ENCODE measurements at places on chromosomes 11 and 22.

- DNase-seq: no peak
These were observed 90.7 kb downstream of the C11orf87 start for GRCh38 chr11:109512680-109513079.

DNA sequence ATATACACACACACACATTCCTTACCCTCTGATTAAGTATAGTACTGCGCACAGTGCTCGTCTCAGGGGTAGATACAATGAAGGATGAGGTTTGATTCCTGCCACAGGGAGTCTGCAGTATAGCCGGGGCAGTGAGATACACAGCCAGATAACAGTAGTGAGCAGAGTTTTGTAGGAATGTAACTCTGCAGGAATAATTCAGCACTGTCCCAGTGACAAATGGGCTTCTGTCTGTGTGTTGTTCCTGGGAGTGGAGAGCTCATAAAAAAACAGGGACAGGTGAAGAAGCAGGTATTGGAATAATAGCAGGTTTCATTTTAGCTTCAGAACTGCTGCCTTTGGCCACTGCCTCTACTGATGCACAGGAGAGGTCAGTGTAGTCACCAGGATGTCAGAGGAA, 85.3 kb upstream of the OR9Q1 start:
- no peak for DNase-seq

- no peak for DNase-seq
These were observed 56.1 kb downstream of the ST14 start for GRCh38 chr11:130215531-130216220.

DNA sequence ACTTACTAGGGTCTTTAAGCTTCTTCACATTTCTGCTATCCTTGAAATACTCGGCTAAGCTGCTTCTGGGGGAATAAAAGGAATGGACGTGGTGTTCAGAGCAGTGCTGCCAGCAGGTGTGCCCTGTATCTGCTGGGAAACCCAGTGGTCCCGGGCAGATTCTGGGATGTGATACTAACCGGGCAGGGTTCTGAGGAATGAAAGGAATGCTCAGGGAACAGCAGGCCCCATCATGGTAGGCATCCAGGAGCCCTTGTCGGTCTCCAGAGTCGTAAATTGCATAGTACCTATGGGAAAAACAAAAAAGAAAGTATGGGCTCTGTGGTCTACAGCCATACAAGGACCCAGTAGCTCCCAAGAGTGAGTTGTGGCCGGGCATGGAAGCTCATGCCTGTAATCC, 4.5 kb upstream of the TMEM223 start:
- DNase-seq: no peak

DNA sequence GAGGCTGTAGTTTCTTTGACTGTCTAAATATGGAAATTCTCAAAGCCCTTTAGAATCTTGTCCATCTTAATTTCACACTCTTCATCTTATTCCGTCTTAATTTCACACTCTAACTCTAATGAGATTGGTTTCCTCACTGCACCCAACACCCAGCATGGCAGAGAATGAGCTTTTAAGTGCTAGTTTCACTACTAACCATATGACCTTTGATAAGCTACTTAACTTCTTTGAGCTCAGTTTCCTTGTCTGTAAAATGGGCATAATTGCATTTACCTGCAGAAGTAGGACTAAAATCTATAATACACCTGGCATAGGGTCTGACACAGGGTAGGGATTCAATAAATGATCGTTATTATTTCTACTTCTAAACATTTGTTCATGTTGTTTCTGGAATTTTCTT, 30.4 kb downstream of the TBCEL start:
- no peak for DNase-seq

DNA sequence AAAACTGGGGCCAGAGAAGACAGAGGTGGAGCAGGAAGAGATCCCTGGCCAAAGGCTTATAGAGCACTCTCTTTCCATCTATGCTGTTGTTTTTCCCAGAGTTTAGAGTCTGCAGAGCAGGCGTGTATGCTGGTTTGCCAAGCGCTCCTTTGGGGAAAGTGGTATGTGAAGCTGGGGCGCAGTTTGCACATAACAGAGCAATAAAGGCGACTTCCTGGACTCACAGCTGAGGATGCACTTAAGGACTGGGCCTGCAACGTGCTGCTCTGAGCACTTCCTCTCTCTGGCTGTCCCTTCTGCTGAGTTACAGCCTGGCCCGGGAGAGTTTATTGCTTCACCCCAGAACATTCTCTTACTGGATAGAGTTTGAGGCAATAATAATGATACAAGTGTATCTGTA, 41.7 kb downstream of the THAP12 start:
- no peak for DNase-seq

GRCh38 chr22:19844377-19845053, 10.2 kb downstream of the GNB1L start:
- DNase-seq: peak; percentile 91

- DNase-seq: no peak
These were observed 36.2 kb upstream of the RAPSN start for GRCh38 chr11:47485107-47485506.

DNA sequence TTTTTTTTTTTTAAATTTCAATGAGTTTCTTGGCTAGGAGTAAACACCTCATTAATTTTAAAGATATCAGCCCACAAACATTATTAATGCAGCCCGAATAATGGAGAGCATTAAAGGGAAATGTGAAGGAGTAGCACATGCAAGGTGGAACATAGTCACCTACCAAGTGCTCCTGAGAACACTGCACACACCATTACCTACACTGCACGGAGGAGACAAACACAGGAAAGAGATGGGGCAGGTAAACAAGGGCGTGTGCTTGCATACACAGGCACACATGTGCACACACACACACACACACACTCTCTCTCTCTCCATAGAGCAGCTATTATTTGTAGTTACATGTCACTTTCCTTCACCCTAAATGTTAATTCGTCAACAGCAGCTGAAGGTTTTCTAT, 30.2 kb downstream of the HTR3B start:
- no peak for DNase-seq

DNA sequence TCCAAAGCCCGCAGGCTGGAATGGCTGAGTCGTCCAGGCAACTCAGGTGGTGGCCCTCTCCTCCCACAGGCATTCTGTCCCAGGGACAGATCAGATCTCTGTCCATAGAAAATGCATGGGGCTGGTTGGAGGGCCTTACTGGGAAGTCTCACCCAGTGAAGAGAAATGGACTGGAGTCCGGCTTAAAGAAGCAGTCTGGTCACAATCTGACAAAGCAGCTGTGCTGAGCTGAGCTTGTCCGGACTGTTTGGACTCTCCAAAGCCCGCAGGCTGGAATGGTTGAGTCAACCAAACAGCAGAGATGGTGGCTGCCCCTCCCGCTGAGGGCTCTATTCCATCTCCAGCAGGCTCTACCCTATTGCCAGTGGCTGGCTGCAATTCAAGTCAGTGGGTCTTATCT, 14.4 kb upstream of the DEPDC7 start:
- DNase-seq: no peak

DNA sequence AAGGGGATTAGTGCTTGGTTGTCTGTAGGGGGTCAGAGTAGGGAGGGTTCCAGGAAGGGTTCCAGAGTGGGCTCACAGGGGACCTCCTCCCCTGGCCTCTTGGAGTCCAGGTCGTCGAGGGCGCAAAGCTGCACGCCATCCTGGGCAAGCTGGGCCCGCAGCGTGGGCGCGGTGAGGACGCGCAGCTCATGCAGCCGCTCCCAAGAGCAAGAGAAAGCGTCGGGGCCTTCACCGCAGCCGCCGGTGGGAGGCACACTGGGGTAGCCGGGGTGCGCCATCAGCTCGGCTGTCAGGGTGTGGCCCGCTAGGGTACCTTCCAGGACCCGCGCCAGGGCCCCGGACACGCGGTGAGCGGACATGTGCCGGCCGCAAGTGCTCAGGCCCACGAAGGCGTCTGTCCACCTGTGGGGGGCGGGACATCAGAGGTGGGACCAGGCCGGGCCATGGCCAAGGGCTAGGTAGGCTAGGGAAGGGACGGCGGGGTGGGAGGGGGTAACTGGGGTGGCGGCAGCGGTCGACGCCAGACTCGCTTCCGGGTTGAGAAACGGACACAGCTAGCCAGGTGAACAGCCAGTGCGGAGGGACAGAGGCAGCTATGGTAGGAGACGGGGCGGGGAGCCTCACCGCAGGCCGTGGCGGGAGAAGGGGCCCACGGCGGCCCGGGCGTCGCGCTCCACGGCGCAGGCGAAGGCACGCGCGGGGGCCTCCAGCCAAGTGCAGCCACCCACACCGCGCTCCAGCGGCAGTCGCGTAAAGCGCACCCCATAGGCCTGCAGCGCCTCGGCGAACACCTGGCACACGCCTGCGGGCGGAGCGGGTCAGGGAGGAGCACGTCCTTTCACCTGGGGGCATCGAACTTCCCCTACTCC, 1.2 kb downstream of the YDJC start:
- DNase-seq: no peak

- DNase-seq: no peak
These were observed 5.6 kb downstream of the CCDC82 start for GRCh38 chr11:96384156-96384555.

GRCh38 chr11:6925636-6926207, 504 bp upstream of the ZNF215 start:
- no peak for DNase-seq

GRCh38 chr11:62242021-62242420, at the start of gene SCGB1D2:
Gene SCGB1D2, plus strand, starts transcription at chr11:62242239. Its CDS starts 69 bp downstream, at chr11:62242308.
- no peak for DNase-seq

DNA sequence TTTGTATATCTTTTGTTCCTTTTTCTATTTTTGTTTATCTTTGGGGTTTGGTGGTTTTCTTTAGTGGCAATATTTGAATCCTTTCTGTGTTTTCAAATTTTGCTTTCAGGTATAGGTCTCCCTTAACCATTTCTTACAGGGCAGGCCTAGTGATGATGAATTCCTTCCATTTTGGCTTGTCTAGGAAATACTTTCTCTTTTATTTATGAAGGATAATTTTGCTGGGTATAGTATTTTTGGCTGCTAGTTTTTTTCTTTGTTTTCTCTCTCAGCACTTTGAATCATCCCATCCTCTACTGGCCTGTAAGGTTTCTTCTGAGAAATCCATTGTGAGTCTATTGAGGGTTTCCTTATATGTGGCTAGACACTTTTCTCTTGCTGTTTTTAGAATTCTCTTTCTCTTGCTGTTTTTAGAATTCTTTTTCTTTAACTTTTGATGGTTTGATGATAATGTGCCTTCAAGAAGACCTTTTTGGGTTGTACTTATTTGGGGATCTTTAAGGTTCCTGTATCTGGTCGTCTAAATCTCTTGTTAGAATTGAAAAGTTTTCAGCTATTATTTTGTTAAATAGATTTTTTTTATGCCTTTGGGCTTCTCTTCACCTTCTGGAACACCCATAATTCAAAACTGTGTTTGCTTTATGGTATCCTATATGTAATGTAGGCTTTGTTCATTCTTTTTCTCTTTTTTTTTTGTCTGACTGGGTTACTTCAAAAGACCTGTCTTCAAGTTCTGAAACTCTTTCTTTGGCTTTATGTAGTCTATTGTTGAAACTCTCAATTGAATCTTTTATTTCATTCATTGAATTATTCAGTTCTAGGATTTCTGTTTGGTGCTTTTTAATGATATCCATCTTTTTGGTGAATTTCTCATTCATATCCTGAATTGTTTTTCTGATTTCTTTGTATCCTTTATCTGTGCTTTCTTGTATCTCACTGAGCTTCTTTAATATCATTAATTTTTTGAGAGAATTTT, 24.5 kb downstream of the CFAP300 start:
- no peak for DNase-seq

- no peak for DNase-seq
These were observed 217.1 kb downstream of the BLID start for GRCh38 chr11:121898903-121899302.

DNA sequence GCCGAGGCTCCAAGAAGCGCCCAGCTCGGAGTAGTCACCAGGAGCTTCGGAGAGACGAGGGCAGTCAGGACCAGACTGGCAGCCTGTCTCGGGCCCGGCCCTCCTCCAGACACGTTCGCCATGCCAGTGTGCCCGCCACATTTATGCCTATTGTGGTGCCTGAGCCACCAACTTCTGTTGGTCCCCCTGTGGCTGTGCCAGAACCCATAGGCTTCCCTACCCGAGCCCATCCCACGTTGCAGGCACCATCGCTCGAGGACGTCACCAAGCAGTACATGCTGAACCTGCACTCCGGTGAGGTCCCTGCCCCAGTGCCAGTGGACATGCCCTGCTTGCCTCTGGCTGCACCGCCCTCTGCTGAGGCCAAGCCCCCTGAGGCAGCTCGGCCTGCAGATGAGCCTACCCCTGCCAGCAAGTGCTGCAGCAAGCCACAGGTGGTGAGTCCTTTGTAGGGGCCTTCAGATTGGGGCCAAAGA, 3.4 kb downstream of the ARHGEF17 start:
- peak; percentile 55 for DNase-seq

DNA sequence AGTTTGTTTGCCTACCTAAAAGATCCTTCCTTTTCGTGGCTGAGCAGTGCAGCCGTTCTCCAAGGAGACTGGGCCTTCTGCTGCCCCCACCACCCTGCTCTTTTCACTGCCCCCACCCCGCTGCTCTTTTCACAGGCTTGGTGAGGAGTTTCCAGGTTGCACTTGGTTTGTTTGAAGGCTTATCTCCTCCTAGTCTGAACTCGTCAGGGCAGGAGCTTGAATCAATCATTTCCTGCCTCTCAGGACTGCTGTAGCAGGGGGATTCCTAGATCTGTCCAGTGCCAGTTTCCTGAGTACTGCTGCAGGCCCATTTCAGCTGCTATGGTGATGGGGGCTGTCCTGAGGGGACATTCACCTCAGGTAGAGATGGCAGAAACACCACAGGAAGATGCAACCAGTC, 10.0 kb downstream of the MED15 start:
- no peak for DNase-seq

DNA sequence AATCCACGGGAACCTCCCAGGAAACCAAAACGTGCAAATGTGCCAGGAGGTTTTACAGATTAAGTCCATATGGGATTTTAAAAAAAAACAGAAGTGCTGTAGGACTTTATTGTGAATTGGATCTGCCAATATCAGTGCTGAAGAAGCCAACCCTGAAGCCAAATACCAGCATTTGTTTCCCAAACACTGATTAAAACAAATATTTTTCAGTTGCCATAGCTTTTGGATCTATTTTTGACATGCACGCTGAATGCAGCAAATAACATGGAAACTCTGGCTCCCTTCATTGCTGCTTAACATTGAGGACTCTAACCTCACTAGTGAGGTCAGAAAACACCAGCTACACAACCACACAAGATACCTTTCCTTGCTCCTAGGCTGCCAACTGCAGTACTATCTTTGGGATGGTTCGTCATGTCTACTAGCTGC, 28.4 kb upstream of the SIK2 start:
- no peak for DNase-seq

DNA sequence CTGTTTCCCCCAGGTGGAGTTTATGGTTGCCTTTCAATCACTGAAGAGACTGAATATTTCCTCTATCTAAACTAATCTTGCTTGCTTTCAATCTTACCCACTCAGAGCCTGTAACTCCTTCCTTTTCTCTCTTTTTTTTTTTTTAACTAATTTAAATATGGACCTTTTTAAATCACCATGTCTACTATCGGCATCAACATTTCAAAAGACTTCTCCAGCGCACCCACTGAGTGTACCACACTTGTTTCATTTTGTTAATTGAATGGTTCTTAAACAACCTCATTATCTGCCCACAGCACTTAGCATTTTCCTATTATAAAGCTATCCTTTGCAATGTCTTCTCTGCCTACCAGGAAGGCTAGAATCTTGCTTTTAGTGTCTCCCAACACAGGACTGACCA, 1212.5 kb downstream of the LRRC4C start:
- DNase-seq: no peak

GRCh38 chr11:14015711-14016110, 53.2 kb downstream of the SPON1 start:
- DNase-seq: no peak

GRCh38 chr11:16774936-16775613, 36.6 kb downstream of the C11orf58 start:
- no peak for DNase-seq

GRCh38 chr22:29697853-29698598, 21.8 kb upstream of the CABP7 start:
- no peak for DNase-seq

GRCh38 chr11:123273616-123274015, 78.6 kb upstream of the CLMP start:
- no peak for DNase-seq

Measured in aorta (tissue), 5 donors.